ENCODE measurements at places on chromosomes 2 and 18. TPM values are rescaled to one million over a fixed set of nuclear protein-coding genes. Genes with fewer than 3 reads are reported as not detected.

- H3K27me3 ChIP-seq: no peaks in the 10 kb centered on the region
- no peak for DNase-seq
- no peaks in the 10 kb centered on the region for H3K36me3 ChIP-seq
- H3K27ac ChIP-seq: no peak overlapping the region
- H3K4me3 ChIP-seq: no peak overlapping the region
- no peaks in the 10 kb centered on the region for H3K4me1 ChIP-seq
Measured at GRCh38 chr2:137316075-137316474, 550.7 kb downstream of the THSD7B start.

DNA sequence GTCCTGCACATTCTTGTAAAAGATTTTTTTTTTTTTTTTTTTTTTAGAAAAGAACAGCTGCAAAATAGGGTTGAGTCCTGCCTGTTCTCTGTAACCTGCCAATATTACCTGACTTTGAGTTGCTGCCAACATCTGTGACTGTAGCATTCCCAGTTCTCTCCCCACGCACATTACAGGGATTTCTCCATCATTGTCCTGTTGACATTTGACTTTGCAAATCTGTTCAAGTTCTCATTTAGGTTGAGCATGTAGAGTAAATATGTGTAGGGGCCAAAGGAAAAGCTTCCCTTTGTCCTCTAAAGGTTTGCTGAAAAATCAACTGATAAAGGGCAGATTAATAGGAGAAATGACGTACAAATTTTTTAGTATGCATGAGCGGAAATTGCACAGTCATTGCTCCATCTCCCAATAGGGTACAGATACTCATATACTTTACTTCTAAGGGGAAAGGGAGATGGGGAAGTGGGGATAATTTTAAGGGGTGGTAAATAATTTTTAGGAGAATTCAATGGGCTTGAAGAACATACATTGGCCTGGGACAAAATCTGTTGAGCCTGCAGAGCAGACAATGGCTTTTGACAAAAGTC is 385.5 kb downstream of the PIK3C3 start:
- DNase-seq: no peak
- H3K27ac ChIP-seq: no peak overlapping the region
- no peaks in the 10 kb centered on the region for H3K4me1 ChIP-seq
- no peak overlapping the region for H3K4me3 ChIP-seq

Gene GPBAR1
- total RNA-seq: 0.36 TPM

DNA sequence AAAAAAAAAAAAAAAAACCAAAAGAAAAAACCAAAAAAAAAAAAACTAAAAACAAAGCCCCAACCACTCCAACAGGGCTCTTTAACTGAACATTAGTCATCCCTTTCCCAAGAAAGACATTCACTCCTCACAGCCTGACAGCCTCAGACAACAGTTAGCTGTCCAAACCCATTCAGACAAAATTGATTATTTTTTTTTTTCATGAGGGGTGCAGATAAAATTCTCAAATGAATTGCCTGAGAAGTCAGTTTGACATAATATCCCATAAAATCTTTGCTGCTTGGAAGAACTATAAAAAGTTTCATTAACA is 206.1 kb upstream of the REV1 start:
- no peaks in the 10 kb centered on the region for H3K36me3 ChIP-seq

Gene MC5R
- 0.36 TPM for total RNA-seq

- H3K4me1 ChIP-seq: no peaks in the 10 kb centered on the region
- DNase-seq: no peak
- H3K27me3 ChIP-seq: no peaks in the 10 kb centered on the region
- H3K4me3 ChIP-seq: no peak overlapping the region
Measured at GRCh38 chr18:25896956-25897355, 193.5 kb downstream of the SS18 start.

- H3K27me3 ChIP-seq: no peaks in the 10 kb centered on the region
- H3K4me1 ChIP-seq: peaks cover 68% of the 10 kb centered on the region
- peak overlapping the region; percentile 100 for H3K27ac ChIP-seq
- H3K4me3 ChIP-seq: no peak overlapping the region
- H3K36me3 ChIP-seq: peaks cover 12% of the 10 kb centered on the region
Measured at GRCh38 chr2:238424313-238424700, 2.4 kb upstream of the ASB1 start.

DNA sequence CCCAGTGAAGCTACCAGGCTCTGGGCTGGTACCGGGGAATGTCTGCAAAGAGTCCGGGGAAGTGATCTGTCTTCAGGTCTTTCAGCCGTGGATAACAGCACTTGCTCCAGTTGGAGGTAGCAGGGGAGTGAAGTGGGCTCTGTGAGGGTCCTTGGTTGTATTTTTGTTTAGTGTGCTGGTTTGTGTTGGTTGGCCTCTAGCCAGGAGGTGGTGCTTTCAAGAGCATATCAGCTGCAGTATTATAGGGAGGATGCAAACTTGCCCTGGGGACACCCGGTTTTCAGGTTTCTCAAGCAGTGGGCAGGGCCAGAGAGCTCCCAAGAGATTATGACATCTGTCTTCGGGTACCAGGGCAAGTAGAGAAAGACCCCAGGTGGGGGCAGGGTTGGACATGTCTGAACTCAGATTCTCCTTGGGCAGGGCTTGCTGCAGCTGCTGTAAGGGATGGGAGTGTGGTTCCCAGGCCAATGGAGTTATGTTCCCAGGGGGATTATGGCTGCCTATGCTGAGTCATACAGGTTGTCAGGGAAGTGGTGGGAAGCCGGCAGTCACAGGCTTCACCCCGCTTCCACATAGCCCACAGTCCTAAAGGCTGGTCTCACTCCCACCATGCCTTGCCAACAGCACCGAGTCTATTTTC is 34.4 kb downstream of the ACAA2 start:
- no peak overlapping the region for H3K27ac ChIP-seq
- no peaks in the 10 kb centered on the region for H3K4me1 ChIP-seq
- H3K27me3 ChIP-seq: no peaks in the 10 kb centered on the region
- DNase-seq: no peak
- H3K36me3 ChIP-seq: peaks cover 9% of the 10 kb centered on the region
- no peak overlapping the region for H3K4me3 ChIP-seq

Gene FAM117B
- 3.2 TPM for total RNA-seq

DNA sequence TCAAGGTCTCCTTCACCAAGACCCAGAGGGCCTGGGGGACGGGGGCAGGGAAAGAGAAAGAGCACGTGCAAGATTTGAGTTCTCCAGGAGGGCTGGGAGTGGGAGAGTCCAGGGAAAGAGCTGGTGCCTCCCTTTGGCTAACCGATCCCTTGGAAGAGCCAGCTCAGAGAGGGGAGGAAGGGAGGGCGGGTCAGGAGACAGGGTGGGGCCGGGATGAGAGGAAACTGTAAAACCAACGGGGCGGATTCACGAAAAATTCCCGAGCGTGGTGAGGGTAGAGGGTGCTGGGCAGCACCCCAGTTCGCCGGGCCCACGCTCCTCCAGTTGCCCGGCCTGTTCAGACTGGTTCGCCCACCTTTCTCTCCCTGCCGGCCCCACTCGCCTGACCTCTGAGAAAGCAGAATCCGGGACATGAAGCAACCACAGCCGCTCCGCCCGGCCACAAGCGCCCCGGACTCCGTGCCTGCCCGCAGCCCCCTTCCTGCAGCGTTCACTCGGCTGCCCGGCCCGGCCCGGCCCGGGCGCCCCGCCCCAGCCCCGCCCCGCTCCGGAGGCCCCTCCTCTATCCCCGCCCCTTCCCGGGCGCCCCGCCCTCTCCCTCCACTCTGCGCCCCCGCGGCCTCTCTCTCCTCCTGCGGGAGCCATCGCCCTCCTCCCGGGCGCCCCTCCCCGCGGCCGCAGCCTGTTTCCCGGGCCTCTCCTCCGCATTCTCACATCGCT is 230.9 kb upstream of the SMAD2 start:
- H3K27ac ChIP-seq: no peak overlapping the region
- no peaks in the 10 kb centered on the region for H3K4me1 ChIP-seq
- H3K27me3 ChIP-seq: no peaks in the 10 kb centered on the region
- no peaks in the 10 kb centered on the region for H3K36me3 ChIP-seq
- DNase-seq: peak; percentile 98

DNA sequence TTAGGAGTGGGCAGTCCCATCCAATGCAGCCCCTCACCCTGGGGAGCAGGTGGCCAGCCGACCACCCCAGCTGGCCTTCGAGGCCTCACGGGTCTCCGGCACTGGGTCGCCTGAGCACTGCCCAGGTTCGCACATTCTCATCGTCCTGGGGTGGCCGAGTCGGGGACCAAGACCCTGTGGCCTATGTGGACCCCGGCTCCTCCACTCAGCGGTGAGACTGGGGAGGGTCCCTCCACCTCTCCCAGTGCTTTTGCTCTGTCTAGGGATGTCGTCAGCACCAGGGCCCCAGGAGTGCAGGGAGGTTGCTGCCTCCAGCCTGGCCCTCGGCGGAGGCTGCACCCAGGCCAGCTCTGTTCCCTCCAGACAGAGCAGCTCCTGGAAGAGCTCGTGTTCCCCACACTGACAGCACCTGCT is 89.6 kb downstream of the TPO start:
- peak; percentile 72 for DNase-seq
- H3K4me1 ChIP-seq: no peaks in the 10 kb centered on the region
- no peaks in the 10 kb centered on the region for H3K36me3 ChIP-seq
- no peaks in the 10 kb centered on the region for H3K27me3 ChIP-seq
- H3K4me3 ChIP-seq: no peak overlapping the region

DNA sequence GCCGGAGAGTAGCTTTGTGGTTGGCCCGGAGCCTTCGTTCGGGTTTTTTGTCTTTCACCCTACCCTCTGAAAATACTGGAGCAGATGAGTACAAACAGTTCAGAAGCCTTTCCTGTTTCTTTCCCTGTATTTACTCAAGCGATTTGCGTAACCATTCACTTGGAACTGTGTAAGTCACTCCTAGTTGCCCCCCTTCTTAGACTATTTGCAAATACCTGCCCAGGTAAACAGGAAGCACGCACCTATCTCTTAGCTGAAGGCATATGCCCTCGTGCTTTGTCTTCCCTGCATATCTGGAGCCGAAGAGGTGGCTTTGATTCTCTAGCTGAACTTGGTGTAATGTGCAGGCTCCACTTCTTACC is 1.4 kb downstream of the KCNS3 start:
- H3K27me3 ChIP-seq: peaks cover 47% of the 10 kb centered on the region
- H3K4me3 ChIP-seq: no peak overlapping the region
- no peak overlapping the region for H3K27ac ChIP-seq

GRCh38 chr2:71857636-71858035 is 290.0 kb downstream of the CYP26B1 start:
- DNase-seq: no peak
- H3K27ac ChIP-seq: no peak overlapping the region
- H3K27me3 ChIP-seq: peaks cover 14% of the 10 kb centered on the region
- no peaks in the 10 kb centered on the region for H3K36me3 ChIP-seq
- H3K4me3 ChIP-seq: no peak overlapping the region

Gene LIMS4
- 15.9 TPM for total RNA-seq

- H3K27me3 ChIP-seq: no peaks in the 10 kb centered on the region
- no peak overlapping the region for H3K27ac ChIP-seq
- H3K36me3 ChIP-seq: peaks cover 11% of the 10 kb centered on the region
- H3K4me1 ChIP-seq: no peaks in the 10 kb centered on the region
- no peak overlapping the region for H3K4me3 ChIP-seq
Measured at GRCh38 chr2:159446817-159447216, 160.3 kb upstream of the WDSUB1 start.

Gene GLI2
- 3.8 TPM for total RNA-seq

Gene DYSF
- 4.3 TPM for total RNA-seq

- no peaks in the 10 kb centered on the region for H3K4me1 ChIP-seq
- no peaks in the 10 kb centered on the region for H3K27me3 ChIP-seq
- no peak overlapping the region for H3K4me3 ChIP-seq
- no peak for DNase-seq
Measured at GRCh38 chr2:154697418-154698252, 860 bp upstream of the KCNJ3 start.

Gene CPO
- total RNA-seq: not detected

Gene LOXHD1
- total RNA-seq: not detected

Gene IGFBP2
- 11.2 TPM for total RNA-seq

Gene KCMF1
- total RNA-seq: 74.2 TPM

GRCh38 chr2:164803776-164804466 is 37.7 kb downstream of the COBLL1 start:
- H3K4me1 ChIP-seq: no peaks in the 10 kb centered on the region
- H3K27ac ChIP-seq: no peak overlapping the region
- no peaks in the 10 kb centered on the region for H3K36me3 ChIP-seq
- H3K4me3 ChIP-seq: no peak overlapping the region

DNA sequence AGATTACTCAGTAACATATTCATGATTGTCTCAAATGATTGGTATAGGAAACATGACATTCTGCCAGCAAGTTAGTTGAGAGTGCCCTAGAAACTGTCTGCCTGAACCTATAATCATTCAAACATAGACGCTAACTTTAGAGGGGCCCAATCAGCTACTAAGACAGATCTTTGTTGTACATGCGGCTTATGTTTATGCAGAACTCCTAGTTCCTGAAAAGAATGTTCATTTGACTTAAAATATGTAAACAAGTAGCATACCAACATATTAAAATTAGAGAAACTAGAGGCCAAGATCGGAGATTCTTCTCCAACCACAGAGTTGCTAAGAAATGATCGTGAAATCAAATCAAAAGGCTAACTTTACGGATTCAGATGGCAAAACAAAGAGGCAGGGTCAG is 4.2 kb upstream of the METAP1D start:
- H3K36me3 ChIP-seq: no peaks in the 10 kb centered on the region
- H3K4me3 ChIP-seq: no peak overlapping the region
- H3K4me1 ChIP-seq: peaks cover 11% of the 10 kb centered on the region
- DNase-seq: peak; percentile 9

DNA sequence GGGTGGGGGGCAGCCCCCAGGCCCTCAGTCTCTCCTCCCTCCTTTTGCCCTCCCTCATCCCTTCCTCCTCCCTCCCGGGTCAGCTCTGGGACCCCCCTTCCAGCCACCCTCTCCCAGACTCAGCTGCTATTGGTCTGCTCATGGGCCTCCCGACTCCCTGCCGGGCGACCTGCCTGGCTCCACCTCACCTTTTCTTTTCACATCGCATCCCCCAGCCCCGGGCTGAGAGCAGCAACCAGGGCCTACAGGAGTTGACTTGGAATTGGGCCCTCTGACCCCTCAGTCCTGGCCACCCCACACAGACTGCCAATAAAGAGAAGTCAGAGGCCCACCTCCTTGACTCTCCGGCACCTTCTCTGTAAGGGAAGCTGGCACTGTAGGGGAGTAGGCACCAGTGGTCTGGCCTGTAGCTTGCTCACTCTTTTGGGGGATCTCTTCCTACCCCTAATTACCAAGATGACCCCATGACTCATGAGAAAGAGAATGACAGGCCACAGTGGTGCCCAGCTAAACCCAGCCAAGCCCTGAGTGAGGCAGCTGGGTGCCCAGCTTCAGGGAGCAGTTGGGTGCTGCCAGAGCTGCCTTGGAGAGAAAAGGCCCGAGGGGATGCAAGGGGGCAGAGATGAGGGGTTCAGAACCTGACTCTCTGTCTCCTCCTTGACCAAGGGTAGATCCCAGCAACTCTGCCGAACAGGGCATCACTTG is 2.0 kb upstream of the ECEL1 start:
- H3K4me3 ChIP-seq: no peak overlapping the region
- H3K4me1 ChIP-seq: no peaks in the 10 kb centered on the region
- H3K27ac ChIP-seq: no peak overlapping the region
- peak; percentile 84 for DNase-seq

Gene KRTCAP3
- total RNA-seq: under 0.01 TPM

GRCh38 chr2:234951664-234952269 is at the start of gene SH3BP4:
TSS of gene SH3BP4 (plus strand) at chr2:234952017. CDS start at chr2:235035003, 82,986 bp downstream.
- peaks cover 14% of the 10 kb centered on the region for H3K36me3 ChIP-seq
- peak within 1 kb of the TSS; percentile 87 for H3K4me3 ChIP-seq
- peak; percentile 95 for DNase-seq

Gene AQP12A
- total RNA-seq: not detected

GRCh38 chr2:235433860-235434259 is 60.0 kb upstream of the AGAP1 start:
- peaks cover 4% of the 10 kb centered on the region for H3K27me3 ChIP-seq
- H3K36me3 ChIP-seq: no peaks in the 10 kb centered on the region
- H3K4me3 ChIP-seq: no peak overlapping the region
- DNase-seq: no peak
- H3K4me1 ChIP-seq: peaks cover 11% of the 10 kb centered on the region
